ENCODE measurements at places on chromosomes 12 and 14.

GRCh38 chr14:21428930-21429329 lies 27.0 kb downstream of the CHD8 start:
- no peak for DNase-seq

DNA sequence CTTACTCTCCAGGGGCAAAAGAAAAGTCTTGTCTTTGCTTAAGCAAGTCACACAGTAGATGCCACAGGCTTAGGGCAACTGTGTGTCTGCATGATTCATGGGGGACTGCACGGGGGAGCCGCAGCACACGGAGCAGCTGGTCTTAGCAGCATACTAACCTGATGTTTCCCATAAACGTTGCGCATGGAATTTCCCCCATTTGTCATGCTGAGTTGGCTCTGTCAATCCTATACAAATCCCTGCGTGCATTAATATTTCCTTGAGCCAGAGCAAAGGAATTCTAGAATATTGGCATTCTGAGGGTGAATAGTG lies 71.2 kb downstream of the SAMD4A start:
- DNase-seq: no peak

- no peak for DNase-seq
Observed at GRCh38 chr12:96769400-96769799, 137.7 kb upstream of the NEDD1 start.

DNA sequence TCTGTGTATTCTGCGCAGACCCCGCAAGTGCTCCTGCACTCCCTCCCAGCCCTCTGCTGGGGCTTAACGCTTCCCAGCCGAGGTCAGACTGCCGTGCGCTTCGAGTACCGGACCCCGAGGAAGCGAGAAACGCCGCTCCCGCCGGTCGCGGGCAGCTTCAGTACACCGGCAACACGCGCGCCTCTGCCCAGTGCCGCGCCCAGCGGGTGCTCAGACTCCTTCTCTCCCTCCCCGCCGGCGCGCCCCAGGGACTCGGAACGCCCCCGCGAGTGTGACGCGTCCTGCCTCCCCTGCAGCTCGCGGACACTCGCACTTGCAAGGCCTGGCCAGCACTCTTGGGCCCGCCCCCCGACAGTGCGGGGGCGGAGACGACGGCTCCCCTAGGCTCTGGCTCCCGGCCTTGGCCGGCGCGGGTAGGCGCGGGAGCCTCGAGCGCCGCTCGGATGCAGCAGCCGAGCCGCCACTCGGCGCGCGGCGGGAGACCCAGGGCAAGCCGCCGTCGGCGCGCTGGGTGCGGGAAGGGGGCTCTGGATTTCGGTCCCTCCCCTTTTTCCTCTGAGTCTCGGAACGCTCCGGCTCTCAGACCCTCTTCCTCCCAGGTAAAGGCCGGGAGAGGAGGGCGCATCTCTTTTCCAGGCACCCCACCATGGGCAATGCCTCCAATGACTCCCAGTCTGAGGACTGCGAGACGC lies at the start of gene PTGER2:
TSS of gene PTGER2 (plus strand) at position 410 of the 692 bp plus-strand sequence. CDS start at position 647, 237 bp downstream.
- peak; percentile 78 for DNase-seq

DNA sequence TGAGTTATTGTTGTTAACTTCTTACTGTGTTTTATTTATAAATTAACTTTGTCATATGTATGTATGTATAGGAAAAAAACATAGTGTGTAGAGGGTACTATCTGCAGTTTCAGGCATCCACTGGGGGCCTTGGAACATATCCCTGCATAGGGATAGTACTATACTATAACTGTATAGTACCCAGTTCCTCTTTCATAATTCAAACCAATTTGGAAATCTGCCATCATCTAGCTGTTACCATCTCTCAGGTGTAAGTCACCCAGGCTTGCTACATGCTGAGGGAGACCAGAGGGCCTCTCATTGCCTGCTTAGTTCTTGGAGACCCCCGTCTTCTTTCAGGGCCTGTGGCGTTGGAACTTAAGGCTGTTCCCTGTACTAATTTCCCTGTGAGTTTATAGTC lies 12.9 kb upstream of the DCD start:
- no peak for DNase-seq

- DNase-seq: no peak
Observed at GRCh38 chr12:41930866-41931437, 213.7 kb downstream of the GXYLT1 start.

- peak; percentile 6 for DNase-seq
Observed at GRCh38 chr12:75738486-75738885, 227.1 kb upstream of the KRR1 start.

GRCh38 chr12:131513606-131514005 lies 197.3 kb upstream of the SFSWAP start:
- DNase-seq: no peak

GRCh38 chr14:91956616-91957015 lies 9.1 kb upstream of the FBLN5 start:
- no peak for DNase-seq

- DNase-seq: no peak
Observed at GRCh38 chr12:124563401-124563800, 4.0 kb downstream of the NCOR2 start.

DNA sequence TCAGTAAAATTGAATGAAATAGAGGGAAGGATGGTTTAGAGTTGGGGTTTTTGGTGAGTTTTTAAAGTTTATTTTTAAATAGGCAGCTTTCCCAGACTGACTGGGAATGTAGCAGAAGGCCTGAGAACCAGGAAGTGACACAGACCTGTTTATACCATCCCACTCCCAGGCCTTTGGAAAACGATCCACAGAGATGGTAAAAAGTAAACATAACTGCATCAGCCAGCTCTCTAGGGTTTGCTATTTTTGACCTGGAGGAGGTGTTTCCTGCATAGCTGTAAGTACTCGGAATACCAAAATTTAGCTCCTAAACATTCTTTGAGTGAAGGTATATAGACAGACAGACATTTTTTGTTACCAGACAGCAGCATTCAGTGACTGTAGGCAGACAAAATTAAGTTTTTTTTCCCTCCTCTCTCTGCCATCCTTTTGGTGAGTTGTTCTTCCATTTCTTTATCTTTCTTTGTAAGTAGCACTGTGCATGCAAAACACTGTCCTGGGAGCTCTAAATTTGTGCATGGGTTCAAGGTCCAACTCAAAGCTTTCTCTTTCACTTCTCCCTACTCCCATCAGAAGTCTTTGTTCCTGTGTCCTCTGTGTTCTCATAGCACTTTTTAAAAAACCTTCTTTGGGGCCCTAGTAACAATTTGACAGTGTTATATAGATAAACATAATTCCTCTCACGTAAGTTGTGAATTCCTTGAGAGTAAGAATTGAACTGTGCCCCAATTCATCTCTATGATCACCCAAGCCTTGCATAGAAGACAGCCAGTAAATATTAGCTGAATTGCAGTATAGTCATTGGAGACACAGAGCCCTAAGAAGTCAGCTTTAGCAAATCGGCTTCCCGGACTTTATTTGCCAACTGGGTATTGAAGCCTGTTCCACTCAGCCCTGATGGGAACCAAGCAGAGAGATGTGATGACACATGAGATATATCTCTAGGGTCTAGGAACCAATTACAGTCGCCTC lies 37.4 kb downstream of the SUSD6 start:
- no peak for DNase-seq

GRCh38 chr12:115740586-115741155 lies 536.8 kb downstream of the MED13L start:
- no peak for DNase-seq

DNA sequence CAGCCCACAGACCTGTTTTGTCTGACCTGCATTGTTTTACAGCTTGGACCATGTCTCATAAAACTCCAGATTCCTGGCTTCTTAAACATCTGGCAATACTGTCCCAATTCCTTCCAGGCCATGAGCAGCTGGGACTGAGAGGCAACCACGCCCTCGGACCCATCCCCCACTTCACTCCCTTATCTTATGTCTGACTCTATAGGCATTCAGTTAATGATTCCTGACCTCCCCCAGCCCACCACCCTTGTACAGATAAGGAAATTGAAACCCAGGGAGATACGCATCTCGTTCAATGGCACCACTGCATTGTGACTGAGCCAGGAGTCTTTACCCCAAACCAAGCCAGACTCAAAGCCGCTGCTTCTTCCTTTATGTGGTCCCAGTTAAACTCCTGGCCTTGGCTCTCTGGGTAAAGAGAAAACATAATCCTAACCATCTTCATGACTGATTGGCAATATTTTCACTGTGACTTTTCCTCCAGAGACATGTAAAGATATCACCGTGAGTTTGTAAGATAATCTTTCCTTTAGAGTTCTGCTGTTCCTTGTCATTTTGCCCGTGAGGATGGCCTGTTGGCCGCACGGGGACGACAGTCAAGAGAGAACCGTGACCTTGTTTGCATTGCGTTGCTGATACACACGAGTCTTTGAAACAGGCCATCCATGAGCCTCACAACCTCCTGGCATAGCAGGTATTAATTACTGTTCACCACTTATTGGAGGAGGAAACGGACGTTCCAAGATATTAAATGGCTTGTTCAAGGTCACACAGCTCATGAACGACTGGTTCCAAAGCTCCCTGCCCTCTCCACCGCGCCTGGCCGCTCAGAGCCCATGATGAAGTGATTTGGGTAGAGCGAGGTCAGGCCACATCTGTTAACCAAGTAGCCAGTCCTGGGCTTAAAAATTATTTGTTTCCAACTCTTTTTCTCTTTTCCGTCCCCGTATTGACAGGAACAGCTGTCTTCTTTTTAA lies 39.4 kb downstream of the MAP1LC3B2 start:
- no peak for DNase-seq

- no peak for DNase-seq
Observed at GRCh38 chr12:24244231-24244630, 294.8 kb upstream of the SOX5 start.

DNA sequence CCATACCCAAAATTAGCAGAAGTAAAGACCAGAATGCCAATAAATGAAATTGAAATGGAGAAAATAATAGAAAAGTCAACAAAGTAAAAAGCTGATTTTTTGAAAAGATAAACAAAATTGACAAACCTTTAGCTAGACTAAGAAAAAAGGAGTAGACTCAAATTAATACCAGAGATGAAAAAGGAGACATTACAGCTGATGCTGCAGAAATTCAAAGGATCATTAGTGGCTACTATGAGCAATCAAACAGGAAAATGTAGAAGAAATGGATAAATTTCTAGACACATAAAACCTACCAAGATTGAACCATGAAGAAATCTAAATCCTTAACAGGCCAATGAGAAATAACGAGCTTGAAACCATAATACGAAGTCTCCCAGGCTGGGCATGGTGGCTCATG lies 34.8 kb upstream of the INSM2 start:
- no peak for DNase-seq

DNA sequence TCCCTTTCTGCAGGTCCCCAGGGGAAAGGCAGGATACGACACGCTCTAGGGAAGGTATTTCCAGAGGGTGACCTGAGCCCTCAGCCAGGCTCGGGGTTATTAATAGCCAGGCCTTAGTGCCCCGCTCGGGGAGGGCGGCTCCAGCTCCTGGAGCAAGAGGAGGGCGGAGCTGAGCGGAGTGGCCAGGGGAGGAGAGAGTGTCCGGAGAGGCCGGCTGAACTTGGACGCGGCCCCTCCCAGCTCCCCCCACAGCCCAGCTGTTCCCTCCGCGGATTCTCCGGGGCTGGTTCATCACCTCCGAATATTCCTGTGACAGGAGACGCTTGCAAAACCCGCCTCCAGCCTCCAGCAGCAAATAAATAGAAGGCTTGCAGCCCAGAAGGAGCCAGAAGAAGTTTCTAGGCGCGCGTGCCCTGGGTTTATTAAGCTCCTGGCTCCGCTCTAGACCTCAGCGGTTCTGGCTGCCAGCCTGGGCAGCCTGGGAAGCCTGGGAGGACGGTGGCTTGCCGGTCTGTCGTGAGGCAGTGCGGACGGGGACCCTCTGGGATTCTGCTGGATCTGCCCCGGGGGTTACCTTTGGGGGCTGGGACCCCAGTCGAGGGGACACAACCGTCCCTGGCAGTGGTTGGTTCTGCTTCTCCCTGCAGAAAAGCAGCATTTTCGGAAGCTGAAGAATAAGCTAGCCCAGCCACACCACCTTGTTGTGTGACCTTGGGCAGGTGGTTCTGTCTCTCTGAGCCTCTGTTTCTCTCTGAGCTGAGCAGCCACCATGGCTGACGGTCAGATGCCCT lies at the start of gene HSPB8:
TSS of gene HSPB8 (plus strand) at position 388 of the 791 bp plus-strand sequence. CDS start at position 770, 382 bp downstream.
- no peak for DNase-seq

DNA sequence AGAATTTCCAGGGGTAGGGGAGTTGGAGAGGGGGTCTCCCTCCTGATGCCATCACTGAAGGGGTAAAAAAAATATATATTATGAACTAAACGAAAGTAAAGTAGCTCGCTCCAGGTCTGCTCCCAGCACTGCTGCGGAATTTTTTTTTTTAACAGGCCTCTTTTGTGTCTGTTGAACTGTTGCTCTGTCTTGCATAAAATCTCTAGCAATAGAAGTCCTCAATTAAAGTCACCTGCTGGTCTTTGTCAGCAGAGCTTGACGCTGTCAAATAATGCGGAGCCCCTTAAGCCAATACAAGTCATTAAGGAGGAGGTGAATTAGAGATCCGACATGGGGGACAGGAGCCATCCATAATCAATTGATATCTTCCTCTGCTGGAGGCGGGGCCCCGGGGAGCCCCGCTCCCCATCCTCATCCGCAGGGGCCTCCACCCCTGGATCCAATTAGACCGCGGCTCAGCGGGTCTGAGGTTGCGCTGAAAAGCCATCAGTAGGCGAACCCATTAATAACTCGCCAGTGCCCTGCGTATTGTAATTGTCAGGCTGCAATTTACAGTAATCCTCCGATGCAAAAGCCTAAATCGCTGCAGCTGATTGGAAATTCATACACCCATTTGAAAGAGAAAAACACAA lies 85.6 kb downstream of the DICER1 start:
- no peak for DNase-seq

GRCh38 chr12:47547077-47547476 lies 158.8 kb downstream of the RPAP3 start:
- no peak for DNase-seq

DNA sequence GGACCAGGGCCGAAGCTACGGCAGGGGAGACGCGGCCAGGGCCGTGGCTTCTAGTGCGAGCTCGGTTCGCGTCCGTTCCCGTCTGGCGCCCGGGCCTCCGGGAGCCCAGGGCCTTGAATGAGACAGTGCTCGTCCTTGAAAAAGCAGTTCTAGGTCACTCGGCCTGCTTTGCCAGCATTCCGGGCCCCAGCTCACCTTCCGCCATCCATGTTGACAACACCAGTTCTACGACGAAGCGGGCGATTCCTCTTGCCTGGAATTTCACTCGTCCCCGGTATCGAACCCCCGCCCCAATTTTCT lies 4.5 kb downstream of the OR10AD1 start:
- no peak for DNase-seq

DNA sequence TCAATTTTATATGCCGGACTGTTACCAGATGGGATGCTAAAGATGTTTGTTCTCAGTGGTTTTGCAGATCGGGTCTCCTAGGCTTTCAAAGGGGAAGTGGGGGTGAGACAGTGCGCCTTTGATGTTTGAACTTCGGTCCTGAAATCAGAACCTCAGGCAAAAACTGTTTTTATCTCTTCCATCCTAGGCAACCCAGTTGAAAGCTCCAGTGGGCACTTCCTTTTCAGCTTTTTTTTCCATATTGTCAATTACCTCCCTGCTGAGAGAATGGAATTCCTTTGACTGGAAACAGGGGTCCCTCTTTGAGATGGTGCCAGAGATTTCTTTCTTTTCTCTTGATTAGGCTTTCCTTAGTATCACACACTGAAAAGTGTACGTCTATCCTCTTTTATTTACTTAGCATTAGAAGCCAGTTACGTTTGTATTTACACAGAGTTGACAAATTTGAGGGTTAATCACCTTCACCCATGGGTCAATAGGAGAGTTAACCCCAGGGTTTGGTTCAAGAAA lies 40.0 kb downstream of the NUAK1 start:
- DNase-seq: no peak

- DNase-seq: no peak
Observed at GRCh38 chr14:54306806-54307205, 90.0 kb upstream of the CDKN3 start.

Measured in stimulated activated CD8-positive, alpha-beta memory T cell treated with anti-CD3 and anti-CD28 coated beads, Interleukin-15, amount 100 ng/mL, for 4 hours (primary cell).